ENCODE measurements at places on chromosomes 12 and 14.
A peak's percentile ranks its signal among the peaks of the same experiment; 100 is the strongest.

- DNase-seq, result no peak
Observed at GRCh38 chr12:66584673-66585072, 94.2 kb downstream of the GRIP1 start.

GRCh38 chr12:18981732-18982131 lies 147.8 kb upstream of the PLEKHA5 start:
- no peak for DNase-seq

DNA sequence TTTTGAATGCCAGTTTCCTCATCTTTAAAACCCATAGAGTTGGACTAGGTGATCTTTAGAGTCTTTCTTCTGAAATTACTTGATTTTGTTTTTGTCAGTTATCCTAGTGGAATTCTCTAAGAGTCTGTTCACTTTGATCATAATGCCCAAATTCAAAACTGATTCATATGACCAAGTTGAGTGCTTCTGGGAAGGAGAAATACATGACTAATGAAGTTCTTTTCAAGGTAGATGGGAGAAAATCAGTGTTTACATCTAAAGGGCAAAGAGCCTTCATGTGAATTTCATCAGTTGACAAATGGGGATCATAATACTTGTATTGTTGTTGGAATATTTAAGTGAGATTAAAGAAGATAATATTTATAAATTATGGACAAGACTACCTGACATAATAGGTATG lies 53.2 kb downstream of the ERC1 start:
- no peak for DNase-seq

DNA sequence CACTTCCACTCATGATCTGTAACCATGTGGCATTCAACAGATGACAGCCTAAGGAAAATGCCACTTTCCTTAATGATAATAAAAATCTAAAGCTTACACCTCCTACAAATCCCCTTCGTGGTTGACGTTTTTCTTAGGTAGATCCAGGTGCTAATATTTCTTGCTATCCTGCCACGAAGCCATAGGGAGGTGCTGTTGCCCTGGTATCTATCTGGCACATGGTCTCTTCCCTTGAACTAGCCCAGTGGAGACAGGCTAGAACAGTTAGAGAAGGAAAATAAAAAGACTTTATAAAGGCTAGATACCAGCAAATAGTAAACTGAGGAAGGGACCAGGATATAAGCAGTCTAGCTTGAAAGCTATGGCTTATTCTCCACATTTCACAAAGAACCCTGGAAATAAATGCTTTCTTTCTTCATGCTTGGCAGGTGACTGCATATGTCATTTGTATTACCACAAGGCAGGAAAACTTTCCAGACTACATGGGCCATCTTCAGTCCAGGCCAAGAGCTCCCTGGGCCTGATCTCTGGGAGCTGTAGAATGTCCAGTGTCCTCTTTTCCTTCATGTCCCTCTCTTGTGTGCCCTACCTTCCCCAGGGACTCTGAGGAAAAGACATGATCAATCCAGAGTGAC lies 15.3 kb downstream of the SPIC start:
- peak; percentile 38 for DNase-seq

- no peak for DNase-seq
Observed at GRCh38 chr12:116432314-116432750, 126.8 kb upstream of the MAP1LC3B2 start.

- no peak for DNase-seq
Observed at GRCh38 chr14:20732979-20733635, 12.6 kb upstream of the EDDM3A start.

DNA sequence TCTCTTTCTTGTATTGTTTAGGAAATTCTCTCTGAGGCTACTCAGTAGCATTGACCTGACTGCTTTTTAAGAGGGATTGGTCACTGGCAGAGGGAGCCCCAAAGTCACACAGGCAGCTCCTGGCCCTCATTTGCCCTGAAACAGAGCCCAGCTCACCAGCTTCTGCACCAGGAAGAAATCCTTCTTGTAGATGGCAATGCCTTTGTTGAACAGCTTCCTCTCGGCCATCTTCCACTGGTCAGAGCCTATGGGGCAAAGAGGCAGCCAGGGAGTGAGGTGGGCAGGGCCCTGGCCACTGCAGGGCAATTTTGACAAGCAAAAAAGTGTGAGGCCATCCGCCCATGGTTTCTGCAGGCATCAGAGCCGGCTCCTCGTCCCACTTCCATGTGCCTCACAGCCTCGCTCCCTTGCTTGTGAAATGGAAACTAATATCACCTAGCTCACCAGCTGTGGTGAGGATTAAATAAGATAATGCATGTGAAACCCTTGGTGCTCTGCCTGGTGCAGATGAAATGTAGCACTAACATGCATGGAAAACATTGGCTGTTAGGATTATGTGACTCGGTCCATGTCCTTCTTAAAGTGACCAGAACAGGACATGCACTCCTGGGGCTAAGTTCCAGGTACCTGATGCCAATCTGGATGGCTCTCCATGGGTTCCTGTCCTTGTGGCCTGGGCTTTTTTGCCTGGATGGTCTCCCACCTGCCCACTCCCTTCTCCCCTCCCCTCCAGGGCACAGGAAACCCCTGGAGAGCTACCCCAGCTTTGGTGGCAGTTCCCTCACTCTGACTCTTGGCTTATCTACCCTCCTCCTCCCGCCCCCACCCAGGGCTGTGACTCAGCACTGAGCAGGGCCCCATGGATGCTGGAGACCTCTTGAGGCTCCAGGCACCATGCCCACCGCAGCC lies 11.2 kb upstream of the PNMA1 start:
- DNase-seq, result no peak

DNA sequence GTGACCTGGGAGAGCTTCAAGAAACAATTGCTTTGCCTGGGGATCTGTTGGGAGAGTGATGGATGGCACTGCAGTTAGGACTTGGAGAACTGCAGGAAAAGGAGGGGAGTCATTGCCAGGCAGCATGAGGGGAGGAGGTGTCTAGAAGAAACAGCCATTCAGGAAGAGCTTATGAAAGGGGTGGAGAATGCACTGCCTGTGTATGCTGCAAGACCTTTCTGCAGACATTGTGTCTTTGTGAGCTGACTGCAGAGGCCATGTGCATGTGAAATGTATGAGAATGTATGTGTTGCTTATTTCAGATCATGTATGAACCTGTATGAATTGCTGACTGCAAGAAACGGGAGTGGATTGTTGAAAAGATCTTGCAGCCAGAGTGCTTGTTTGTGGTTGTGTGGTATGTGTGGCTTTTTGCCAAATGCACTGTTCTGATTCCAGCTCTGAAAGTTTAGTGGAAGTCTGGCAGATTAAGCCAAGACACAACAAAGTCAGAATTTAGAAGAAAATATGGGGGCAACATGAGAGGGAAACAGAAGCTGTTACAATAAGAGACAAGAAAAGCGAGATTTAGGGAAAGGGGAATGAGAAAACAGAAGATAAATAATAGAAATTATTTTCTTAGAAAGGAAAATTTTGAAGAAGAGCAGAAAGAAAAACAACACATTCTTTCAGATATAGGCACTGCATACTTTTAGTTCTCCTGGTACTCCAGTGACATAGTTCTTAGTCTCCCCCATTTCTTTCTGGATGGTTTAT lies 9.8 kb upstream of the RIMKLB start:
- DNase-seq, result peak; percentile 86

DNA sequence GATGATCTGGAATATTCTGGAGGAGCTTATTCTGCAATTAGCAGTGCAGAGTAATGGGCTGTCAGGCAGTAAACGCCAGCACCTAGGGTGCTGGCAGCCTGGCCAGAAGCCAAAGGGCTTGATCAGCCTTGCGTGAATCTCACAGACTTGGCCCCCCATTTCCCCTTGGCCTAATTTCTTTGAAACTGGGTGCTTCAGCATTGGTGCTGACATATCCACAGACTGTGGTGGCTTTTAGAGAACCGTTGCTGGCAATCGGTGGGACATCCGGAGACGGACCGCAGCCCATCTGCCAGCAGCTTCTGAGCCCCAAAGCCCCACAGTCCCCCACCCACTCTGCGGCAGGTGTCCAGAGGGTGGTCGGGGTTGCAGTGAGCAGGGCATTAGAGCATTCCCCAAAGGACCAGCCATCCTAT lies 157.1 kb downstream of the CALM1 start:
- no peak for DNase-seq

GRCh38 chr12:26028953-26029735 lies 70.7 kb downstream of the RASSF8 start:
- DNase-seq, result peak; percentile 47

GRCh38 chr12:125133616-125134015 lies 68.4 kb downstream of the AACS start:
- DNase-seq, result no peak

- DNase-seq, result no peak
Observed at GRCh38 chr12:105622846-105623736, 292.6 kb downstream of the C12orf75 start.

- DNase-seq, result no peak
Observed at GRCh38 chr14:60510254-60510950, 1.5 kb downstream of the SIX6 start.

DNA sequence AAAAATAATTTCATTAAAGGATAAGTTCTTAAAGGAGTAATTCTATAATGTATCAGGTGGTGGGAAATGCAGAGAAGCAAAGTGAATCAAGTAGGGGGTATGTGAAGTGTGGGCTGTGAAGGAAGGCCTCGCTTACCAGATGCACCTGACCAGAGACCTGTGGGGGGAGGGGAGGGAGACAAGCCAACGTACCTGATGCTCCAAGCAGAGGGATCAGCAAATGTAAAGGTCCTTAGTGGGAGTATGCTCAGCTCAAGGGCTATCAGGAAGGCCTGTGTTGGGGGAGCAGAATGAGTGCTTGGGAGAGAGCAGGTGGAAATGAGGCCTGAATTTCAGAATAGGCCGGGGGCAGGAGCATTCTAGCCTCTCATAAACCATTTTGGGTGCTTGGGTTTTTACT lies 57.1 kb downstream of the ANO4 start:
- DNase-seq, result no peak

DNA sequence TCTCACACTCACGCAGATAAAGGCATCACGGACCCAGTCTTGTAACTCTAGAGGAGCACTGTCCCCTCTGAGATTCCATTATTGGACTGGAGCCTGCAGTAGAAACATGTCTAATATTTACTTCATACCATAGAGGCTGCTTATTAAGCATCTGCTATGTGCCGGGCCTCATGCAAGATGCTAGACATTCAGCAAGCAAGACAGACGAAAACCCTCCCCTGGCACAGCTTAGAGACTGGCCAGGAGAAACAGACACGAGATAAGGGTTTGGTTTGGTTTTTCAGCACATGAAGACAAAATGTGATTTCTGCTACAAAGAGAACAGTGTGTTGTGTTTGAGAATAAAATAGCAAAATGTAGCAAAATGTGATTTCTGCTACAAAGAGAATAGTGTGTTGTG lies 719.2 kb downstream of the MED13L start:
- peak; percentile 86 for DNase-seq

DNA sequence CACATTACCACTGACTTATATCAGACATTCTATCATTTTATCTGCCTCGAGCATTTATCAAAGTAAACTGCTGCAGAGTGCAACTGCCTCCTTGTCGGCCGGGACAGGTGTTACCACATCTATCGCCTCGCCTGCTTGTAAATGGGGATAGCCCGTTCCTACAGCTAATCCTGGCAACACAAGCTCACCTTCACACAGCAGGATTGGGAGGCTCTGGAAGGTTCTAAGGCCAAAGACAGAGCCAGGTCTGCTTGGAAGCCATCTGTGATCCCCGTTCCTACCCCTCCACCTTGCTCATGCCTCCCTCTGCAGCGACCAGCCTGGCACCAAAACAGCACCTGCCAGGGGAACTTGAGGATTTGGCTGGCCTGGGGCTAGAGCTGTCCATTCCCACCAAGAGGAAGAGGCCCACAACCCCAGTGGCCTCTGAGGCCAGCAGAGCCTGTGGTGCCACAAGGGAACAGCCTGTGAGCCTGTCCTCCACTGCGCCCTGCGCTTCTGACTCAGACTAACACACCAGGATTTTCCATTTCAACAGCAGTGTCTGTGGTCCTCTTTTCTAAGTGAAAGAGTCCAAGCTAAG lies 114.8 kb upstream of the DIO3 start:
- no peak for DNase-seq

- no peak for DNase-seq
Observed at GRCh38 chr12:67045650-67046049, 223.5 kb upstream of the CAND1 start.

Measured in testis (tissue), 5 donors.